ENCODE measurements at places on chromosomes 4 and X.

- no peak for ATAC-seq
Measured at GRCh38 chr4:93018806-93019205, 715.0 kb downstream of the GRID2 start.

DNA sequence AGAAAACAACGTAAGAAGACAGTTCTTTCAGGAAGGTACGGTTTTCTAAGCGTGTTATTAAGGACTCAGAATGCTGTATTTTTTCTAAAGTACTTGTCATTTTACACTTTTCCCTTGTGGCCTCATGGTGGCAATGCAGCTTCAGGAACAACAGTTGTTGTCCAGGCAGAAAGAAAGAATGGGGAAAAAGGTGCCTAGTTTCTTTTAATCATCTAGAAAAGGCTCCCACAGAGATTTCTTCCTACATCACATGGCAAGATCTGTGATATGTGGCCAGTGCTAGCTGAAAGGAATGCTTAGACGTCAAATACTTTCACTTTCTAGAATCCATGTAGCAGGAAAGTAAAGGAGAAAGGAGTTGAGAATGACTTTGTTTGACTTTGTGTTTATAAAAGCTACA, 49.0 kb upstream of the TRAM1L1 start:
- no peak for ATAC-seq

DNA sequence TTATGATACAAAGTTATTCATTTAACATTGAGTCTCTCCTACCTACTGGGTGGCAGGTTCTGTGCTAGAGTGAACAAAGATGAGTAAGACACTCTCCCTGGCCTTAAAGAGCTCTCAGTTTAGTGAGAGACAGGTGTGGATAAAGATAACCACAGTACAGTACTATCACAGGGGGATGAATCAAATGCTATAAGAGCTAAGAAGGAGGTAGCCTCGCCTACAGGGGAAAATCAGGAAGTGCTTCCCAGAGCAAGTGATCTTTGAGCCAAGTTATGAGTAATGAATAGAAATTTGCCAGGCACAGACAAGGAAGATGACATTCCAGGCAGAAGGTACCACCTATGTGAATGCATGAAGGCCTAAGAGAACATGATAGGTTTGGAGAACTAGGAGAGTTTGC, 3.4 kb upstream of the IGBP1 start:
- ATAC-seq, result no peak

- ATAC-seq, result no peak
Measured at GRCh38 chrX:96480081-96480480, 204.6 kb upstream of the DIAPH2 start.

- no peak for ATAC-seq
Measured at GRCh38 chrX:43813898-43814297, 68.4 kb downstream of the MAOB start.

GRCh38 chrX:19544693-19545305, 29.5 kb upstream of the MAP3K15 start:
- no peak for ATAC-seq

DNA sequence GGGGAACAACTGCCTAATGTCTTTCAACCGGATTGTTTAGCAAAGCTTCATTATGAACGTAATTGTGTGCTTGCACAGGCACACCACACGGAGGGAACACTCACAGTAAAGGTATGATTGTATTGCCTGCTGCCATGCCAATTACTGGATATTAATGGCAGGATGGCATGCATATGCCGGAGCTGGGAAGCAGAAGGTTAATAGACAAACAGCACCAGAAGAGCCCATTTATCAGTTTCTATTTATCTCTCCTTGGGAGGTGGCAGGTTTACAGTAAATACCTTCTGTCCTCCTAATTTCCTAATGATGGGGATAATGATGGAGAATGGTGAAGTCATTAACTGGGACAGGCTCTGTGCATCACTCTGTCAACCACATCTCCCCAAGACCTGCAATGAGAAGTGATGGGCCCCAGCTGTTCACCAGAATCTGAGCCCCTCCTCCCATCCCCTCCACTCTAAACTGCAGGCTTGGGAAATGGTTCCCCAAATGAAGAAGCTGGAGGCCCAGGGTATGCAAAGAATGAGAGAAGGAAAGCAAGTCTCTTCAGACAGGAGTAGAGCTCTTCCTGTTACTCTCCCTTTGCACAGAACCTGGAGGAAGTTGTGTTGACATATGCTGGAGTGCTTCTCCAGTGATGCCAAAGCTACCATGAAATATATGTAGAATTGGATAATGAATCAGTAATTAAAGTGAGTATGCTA, 160.8 kb downstream of the NAA11 start:
- no peak for ATAC-seq

GRCh38 chr4:159047478-159048165, 55.3 kb upstream of the RAPGEF2 start:
- ATAC-seq, result no peak

DNA sequence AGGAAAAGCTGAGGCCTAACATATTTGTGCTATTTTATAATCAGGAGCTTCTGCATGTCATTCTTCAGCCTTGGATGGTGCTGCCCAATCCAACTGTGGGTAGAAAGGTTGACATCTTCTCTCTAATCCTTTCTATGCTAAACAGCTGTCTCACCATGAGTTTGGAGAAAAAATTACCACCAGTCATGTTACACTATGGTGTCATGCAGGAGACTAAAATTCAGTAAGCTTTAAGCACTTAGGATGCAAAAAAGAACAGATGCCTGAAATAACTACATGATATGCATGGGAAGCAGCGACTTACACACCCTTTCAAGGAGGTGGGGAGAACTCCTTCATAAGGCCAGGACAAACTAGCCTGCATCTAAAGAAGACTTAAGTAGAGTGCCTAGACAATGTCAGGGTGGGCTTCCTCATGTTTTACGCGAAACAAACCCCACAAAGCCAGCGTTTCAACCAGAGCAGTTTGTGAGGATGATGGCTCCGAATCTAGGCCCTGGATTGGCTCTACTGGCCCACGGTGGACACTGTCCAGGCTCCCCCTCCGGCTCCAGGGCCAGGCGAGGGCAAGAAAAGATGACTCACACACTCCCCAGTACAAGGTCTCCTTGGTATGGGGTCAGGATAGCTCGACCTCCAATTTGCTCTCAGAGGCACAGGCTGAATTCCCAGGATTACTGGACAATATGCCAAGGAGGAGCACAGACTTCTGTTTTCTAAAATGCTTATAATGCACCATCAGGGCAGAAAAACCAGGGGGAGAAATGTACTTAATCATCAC, 45.1 kb downstream of the STX18 start:
- ATAC-seq, result no peak

GRCh38 chr4:93029769-93030168, 726.0 kb downstream of the GRID2 start:
- no peak for ATAC-seq

- ATAC-seq, result no peak
Measured at GRCh38 chr4:38306482-38307071, 346.4 kb downstream of the PTTG2 start.

GRCh38 chrX:15567886-15568616, 32.7 kb downstream of the ACE2 start:
- ATAC-seq, result no peak

- no peak for ATAC-seq
Measured at GRCh38 chrX:1555370-1555769, 18.4 kb upstream of the P2RY8 start.

- ATAC-seq, result no peak
Measured at GRCh38 chrX:1534301-1535168, 2.5 kb downstream of the P2RY8 start.

DNA sequence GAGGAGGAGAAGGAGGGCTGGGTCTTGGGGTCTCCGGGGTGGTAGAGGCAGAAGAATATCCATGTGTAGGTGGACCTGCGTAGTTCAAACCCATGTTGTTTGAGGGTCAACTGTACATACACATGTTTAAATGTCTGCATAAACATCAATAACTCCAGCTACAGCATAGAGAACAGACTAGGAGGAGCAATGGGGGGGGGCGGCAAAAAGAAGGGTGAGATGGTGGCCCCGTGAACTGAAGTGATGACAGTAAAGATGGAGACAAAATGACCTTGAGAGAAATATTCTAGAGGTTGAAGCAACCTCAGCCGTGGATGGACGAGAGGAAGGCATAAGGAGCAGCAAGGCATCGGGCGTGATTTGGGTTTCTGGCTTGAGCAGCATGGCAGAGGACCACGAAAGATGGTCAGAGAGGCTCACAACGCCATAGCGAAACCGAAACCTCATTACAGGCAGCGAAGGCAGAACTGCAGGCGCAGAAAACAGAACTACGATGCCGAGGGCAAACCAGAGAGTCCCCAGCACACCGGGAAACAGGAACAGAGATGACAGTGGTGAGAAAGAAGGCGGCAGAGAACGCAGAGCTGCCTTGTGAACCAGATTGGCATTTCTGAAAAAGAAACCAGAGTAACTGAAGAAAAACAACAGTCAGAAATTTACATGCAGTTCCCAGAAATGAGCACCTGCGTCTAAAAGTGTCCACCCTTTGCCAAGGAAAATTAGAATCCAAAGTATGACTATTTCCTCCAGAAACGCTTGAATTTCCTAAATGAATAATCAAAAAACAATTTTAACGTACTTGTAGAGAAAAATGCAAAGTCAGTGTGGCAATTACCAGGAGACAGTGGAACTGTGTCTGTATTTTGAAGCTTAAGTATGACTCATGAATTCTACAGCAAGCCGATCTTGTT, 50.3 kb upstream of the ENPP6 start:
- ATAC-seq, result peak; percentile 30

DNA sequence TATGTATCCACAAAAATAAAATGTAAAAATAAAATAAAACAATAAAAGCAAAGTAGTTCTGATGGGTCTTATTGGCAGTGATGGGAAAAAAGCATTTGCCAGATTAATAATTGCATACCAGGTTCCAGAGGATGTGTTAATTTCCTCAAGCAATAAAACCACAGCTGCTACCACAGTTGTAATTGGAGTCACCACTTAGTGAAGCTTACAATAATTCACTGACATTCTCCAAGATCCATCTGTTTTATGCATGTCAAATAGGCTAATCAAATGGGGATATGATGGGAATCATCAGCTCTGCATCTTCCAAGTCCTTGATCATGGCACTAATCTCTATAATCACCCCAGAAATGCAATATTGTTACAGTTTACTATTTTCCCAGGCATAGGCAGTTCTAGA, 123.5 kb upstream of the EMCN start:
- ATAC-seq, result no peak

- ATAC-seq, result no peak
Measured at GRCh38 chrX:44291468-44292092, 51.9 kb downstream of the EFHC2 start.

DNA sequence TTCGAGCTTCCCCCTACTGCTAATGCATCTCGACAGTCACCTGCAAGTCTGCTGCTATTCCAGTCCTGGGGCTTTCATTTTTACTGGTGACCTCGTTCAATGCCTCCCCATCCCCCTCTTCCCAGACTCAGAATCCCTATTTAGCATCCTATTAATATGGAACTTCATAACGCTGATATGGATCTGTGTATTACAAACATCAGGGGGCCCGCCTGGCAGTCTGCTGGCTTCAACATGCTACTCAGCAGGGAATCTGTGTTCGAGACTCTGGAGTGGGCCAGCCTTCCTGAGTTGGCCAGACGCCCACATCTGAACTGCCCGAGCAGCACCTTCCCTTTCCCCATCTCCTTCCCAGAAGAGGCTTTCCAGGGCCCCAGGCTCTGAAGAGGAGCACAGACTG, 173.9 kb upstream of the PPARGC1A start:
- ATAC-seq, result no peak

DNA sequence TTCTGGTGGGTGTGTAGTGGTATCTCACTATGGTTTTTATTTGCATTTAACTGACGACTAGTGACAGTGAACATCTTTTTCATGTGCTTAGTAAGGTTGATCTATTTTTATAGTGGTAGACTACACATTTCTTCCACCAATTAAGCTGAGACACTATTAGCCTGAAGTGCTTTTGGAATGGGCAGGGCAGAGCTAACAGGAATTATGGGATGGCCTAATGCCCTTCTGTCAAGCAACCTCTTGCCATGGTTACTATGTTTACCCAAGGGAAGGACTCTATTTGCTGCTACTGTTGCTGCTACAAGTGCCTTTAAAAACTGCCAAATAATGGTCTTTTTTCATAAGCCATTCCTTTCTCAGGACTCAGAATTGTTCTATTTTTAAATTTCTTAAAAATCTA, 676.7 kb upstream of the ACTRT1 start:
- ATAC-seq, result no peak

DNA sequence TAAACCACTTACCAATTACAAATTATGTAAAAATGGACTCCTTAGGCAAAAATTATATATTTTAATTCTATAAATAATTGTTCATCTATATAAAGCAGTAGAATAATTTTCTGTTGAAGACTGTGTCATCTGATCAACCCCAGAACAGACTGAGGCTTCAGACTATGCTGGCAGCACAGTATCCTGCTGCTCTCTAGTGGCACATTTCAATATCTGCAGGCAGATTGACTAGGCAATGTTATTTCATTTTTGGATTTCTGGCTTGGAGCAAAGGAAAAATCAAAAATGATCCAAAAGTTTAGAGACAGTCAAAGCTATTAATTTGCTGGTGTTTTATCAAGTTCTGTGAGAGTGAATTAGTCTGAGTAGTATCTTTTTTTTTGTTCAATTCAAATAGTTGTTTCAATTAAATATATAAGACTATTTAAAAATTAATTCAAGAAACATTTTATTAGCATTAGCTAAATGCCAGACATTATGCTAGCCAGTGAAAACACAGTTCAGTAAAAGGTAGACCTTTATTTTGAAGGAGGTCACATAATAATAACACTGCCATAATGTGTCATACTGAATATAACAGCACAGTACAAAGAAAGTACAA, 21.3 kb upstream of the SULT1E1 start:
- no peak for ATAC-seq

DNA sequence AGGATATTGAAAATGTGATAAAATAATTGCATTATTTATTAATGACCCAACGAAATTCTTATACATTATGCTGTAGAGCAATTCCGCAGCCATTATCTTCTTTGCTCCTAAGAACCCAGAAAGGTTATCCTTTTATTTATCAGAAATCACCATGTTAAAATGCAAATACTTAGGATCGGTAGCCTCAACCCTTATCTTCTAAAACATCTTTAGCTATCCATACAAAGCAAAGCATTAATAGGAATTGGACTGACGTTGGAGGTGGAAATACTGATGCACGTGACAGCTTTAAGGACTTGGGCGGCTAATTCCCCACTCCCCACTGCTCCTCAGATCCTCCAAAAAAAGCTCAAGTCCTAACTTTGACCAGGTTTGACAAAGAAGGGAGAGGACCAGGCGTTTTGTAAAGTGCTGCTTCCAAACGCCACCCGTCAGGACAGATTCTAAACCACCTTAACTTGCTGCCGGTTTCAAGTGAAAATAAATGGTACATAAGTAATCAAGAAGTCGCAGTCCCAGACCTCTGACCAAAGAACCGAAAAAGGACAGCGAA, 539 bp upstream of the SPCS3 start:
- peak; percentile 13 for ATAC-seq

- ATAC-seq, result no peak
Measured at GRCh38 chrX:143674926-143675325, 39.0 kb upstream of the SLITRK4 start.

GRCh38 chr4:142778900-142779299, 67.2 kb downstream of the INPP4B start:
- no peak for ATAC-seq

- ATAC-seq, result peak; percentile 83
Measured at GRCh38 chr4:53929955-53930798, 134.2 kb downstream of the CHIC2 start.
